ENCODE measurements at places on chromosomes 13 and 19.
A peak's percentile ranks its signal among the peaks of the same experiment; 100 is the strongest.

GRCh38 chr19:45099467-45100191 lies 6.7 kb downstream of the PPP1R37 start:
- DNase-seq = no peak

- DNase-seq = no peak
These were observed 15.7 kb downstream of the CIC start for GRCh38 chr19:42284591-42285341.

- DNase-seq = peak; percentile 62
These were observed 4.0 kb downstream of the TPGS1 start for GRCh38 chr19:511101-511851.

GRCh38 chr13:66208589-66208988 lies 1021.5 kb downstream of the PCDH9 start:
- no peak for DNase-seq

DNA sequence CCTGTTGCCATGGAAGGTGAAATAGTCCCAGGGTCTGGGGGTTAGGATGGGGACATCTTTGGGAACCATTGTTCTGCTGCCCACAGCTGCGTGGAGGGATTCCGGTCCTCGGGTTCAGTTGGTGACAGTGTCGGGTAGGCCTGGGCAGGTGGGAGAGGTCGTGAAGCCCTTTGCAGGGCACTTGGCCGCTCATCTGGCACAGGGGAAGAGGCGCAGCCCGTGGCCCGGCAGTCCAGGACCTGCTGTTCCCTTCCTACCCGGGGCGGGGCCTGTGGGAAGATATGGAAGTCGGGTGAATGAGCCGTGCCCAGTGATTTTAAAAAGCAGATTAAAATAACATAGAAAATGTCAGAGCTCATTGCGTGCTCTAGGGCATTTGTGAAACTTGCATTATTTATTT lies 44.8 kb downstream of the KDM4B start:
- no peak for DNase-seq

- DNase-seq = no peak
These were observed 18.5 kb downstream of the PPP1R12C start for GRCh38 chr19:55098716-55099556.

DNA sequence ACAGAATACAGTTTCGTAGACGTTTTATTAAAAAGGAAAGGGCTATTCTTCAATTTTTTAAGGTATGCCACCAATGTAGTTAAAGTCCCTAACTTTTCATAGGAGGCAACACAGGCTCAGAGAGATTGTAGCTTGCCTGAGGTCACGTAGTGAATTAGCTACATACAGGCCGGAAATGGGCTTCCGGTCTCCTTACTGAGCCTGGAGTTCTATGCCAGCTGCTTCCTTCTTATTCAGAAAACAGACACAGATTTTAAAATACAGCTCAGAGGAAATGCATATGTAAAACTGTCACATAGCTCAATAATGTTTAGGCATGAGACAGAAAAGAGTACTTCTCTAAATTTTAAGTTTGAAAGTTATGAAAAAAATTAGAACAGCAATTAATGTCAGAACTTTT lies 85.4 kb upstream of the TUBA3C start:
- DNase-seq = no peak

Data from stimulated activated CD8-positive, alpha-beta memory T cell treated with anti-CD3 and anti-CD28 coated beads, Interleukin-7, amount 100 ng/mL, for 1 hour (primary cell).